ENCODE measurements at places on chromosomes 5 and 9. TPM values are rescaled to one million over a fixed set of nuclear protein-coding genes. Genes with fewer than 3 reads are reported as not detected.

Gene TGFBI
- total RNA-seq: 430 TPM

Gene CATSPER3
- total RNA-seq: 0.68 TPM

Gene FGF18
- 1.1 TPM for total RNA-seq

Gene ANXA2R
- total RNA-seq: 6.3 TPM

- peak; percentile 56 for DNase-seq
These were observed 551.2 kb upstream of the KLF4 start for GRCh38 chr9:108040783-108041182.

- DNase-seq: peak; percentile 58
These were observed 26.4 kb downstream of the ZDHHC11B start for GRCh38 chr5:757931-758697.

- no peak for DNase-seq
These were observed 587.4 kb downstream of the PRELID2 start for GRCh38 chr5:145247745-145248040.

GRCh38 chr5:124981901-124982300, 235.5 kb upstream of the ZNF608 start:
- no peak for DNase-seq

DNA sequence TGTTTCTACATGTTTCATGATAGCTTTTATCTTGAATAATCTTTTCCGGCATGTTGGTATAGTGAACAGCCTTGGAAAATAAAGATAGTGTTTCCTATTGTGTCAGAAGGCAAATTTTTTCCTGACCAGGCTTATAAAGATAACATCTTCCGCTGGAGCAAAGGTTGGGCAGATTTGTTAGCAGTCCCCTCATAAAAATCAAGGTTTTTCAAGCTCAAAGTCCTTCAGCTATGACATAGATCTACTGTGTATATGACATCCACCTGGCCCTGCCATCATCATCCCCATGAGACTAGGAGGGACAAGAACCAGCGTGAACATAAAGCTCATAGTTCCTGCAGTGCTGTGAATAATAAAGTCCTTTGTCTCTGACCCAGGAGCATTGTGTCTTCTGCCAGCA, 30.4 kb upstream of the OTULINL start:
- DNase-seq: no peak

GRCh38 chr5:116572350-116573278, 2.0 kb downstream of the SEMA6A start:
- no peak for DNase-seq

GRCh38 chr9:36548454-36548853, 24.2 kb upstream of the MELK start:
- DNase-seq: peak; percentile 39

DNA sequence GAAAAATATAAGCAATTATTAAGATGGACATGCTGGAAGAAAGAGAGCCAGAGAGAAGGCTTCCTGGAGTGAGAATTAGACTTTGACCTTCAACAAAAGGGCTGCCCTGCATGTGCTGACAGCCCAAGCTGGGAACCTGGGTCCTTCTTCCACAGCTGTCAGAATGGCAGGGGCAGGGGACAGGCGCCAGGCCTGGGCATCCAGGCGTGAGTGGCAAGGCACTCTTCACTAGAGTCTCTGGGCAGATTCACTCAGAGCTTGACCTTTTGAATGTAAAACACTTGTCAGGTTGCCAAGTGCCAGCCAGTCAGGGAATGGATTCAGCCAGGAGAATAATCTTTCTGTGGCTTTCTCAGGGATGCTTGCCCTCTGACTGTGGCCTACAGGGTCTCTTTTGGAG, 119.1 kb upstream of the CLINT1 start:
- no peak for DNase-seq

DNA sequence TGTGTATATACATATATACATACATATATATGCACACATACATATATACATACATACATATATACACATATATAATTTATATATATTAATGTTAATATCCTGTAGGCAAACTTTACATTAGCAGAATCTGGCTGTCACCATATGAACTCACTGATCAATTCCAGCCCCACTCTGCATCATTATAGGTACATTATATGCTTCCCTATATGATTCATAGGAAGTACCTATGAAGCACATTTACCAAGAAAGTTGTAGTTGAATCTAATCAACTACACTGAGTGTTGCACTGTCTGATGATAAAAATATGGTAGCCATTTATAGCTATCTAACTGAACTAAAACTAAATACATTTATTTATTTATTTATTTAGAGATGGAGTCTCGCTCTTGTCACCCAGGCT, 5.5 kb upstream of the SPATA6L start:
- DNase-seq: no peak

Data from PC-9 (cell line).